NCI-H1105 (cell line): ENCODE measurements at places on chromosomes 1 and 21.

DNA sequence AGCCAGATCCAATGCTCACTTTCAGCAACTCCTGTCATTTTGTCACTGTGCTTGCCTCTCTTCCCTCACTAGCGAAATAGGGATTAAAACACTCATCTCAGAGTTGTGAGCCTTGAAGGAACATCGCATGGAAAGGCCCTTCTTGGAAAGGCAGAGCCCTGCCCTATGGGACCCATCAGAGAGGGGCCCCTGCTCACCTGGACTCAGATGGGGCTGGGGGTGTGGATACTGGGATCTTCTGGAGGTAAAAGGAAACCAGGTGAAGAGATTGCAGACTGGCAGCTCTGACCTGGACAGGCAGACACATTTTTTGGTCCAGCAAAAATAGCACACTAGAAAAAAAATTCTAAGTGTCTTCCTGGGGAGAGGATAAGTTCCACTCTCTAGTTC is 54.2 kb upstream of the EPS8L3 start:
- no peak for DNase-seq

DNA sequence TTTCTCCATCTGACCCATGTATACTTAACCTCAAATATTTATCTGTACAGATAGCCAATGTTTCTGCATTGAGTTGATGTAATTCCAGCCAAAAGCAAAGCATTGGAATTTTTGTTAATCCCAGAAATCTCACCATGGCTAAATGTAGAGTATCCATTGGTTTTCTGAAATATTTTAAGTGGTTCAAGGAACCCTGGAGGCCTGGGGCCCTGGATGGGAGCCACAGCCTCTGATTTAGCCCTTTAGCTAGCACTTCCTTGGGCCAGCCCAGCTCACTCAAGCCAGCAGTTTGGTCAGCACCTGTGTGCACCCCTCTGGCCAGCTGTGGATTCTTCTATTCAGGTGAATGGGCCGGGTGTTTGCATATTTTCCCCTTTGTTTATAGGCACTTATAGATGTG is 18.8 kb upstream of the EPS8L3 start:
- DNase-seq = no peak

DNA sequence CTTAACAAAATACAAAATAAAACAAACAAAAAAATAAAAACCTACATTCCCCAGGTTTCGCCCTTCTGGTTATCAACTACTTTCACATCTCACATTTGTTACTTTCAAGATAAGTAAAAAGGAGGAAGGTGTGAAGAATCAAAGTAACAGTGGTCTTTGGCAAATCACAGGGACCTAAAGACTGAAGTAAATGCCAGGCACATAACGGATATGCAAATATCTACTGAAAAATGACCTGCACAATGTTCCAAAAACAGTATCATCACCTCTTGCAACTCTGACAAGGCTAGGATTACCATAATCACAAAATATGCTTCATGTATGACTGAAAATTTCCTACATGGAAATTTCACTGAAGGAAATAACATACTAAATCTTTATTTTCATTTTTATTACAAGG is 29.3 kb downstream of the COP1 start:
- no peak for DNase-seq

DNA sequence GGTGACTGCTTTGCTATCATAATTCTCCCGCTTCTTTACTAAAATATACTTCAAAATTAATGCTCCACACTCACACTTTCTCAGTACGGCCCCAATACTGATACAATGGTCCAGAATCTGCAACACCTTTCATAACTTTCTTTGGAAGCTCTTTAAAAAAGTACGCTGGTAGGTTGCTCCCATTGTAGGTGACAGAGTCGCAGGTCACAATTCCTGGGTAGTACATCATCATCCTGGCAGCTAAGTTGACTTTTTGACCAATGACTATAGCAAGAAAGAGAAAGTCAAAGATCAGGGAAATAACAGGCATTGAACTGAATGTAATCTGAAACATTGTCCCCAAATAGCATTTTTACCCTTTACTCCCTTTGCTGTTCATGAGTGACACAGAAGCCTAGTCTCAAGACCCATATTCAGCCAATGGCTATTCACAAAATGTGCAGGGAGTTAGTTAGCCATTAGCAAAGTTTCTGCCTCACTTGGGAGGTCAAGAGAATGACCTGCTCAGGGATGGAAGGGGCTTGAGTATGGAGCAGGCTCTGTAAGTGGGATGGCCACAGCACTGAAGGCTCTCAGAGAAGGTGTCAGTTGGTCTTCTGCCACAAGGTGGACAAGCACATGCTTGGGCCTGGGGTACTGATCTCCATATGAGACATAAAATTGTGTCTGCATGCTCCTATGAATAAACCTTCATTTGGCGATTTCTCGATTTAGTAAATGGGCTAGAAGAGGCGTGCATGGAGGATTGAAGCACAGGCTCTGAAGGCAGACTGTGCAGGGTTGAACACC is 35.4 kb downstream of the ADCY10 start:
- DNase-seq = no peak

GRCh38 chr1:235670157-235670776 is 20.7 kb upstream of the GNG4 start:
- DNase-seq = no peak

DNA sequence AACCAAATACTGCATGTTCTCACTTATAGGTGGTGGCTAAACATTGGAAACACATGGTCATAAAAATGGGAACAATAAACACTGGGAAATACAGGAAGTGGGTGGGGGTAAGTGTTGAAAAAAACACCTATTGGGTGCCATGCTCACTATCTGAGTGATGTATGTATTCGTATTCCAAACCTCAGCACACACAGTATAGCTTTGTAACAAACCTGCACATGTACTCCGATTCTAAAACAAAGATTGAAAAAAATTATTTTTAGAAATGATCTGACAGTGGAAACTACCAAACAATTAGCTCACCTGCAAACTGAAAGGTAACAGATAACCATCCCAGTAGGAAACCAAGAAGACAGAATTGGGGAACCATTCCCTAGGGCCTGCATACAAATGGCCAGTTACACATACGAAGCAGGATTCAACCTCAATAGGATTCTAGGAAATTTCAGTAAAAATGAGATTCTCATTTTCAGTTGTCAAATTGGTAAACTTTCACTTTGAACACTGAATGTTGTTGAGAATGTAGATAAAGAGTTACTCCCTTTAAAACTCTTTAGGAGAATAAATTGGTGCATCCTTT is 88.1 kb upstream of the LRRC8D start:
- DNase-seq = no peak

DNA sequence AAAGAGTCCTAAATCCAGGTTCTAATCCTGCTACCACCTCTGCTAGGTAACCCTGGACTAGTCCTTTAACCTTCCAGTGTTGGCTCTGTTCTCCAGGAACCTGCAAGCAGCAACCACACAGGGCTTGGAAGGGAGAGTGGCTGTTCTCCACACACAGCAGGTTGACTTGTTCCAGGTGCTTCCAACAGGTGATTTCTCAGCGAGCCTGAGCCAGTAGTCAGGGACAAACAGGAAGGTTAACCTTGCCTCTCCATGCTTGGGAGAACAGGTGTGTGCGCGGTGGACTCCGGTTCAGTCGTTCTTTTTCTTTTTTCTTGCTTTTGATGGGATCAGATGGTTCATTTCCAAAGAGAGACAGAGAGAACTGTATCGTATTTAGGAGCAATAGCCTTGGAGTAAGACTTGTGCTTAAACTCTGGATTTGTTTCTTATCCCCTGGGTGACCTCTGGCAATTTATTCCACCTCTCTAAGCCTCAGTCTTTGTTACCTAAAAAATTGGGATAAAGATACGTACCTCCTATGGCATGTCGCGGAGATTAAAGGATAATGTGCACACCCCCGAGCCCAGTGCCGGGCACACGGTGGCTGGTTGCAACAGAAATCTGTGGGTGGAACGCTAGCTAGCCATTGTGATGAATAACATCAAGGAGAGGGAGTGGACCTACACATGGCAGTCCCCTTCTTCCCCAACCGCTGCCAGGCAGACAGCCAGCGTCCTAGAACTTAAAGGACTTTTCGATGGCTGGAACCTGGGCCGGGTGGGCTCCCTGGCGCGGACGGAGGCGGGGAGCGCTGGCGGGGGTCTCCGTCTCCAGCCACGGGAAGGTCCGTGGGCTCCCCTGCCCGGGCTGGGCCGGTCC is 583 bp upstream of the CACHD1 start:
- peak; percentile 4 for DNase-seq
